Kidney tubule cell (primary cell): ENCODE measurements at places on chromosomes 16 and 17.
A peak's percentile ranks its signal among the peaks of the same experiment; 100 is the strongest.

DNA sequence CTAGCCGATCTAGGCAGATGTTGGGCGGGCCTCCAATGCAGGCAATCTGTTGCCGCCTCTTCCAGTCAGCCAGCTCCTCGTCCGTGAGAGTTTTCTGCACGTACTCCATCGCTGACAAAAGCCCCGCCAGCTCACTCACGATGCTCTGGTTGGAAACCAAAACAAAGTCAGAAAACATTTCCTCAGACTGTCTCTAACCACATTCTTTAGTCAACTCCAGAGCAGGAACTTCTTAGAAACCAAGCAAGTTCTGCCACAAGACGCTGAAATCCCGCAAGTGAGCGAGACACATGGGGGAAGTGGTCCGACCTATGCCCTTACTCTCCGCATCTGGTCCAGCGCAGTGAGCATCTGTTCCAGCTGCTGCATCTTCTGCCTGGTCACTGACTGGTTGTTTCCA lies 49.1 kb downstream of the STAT5A start:
- DNase-seq: no peak

- DNase-seq: no peak
Observed at GRCh38 chr16:87443964-87444363, 48.9 kb downstream of the ZCCHC14 start.

- DNase-seq: no peak
Observed at GRCh38 chr17:32916134-32916533, 11.8 kb upstream of the TMEM98 start.

DNA sequence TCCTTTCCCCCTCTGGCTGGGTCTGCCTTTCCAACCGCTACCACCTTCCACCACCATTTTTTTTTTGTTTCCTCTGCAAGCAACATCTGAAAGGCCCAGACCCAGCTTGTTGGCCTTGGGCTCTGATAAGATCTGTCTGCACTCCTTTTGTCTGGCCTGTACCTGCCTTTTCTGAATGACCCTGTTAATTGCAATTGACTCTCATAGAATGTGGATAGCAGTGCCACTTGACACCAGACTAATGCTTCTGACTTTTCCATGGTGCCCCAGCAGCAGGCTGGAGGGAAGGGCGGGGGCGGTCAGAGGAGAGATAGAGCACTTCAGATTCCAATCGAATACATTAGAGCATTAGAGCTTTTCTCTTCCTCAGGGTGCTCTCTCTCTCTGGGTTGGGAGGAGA lies 538.9 kb downstream of the WWOX start:
- no peak for DNase-seq

- no peak for DNase-seq
Observed at GRCh38 chr17:83200231-83200699, 120.9 kb downstream of the METRNL start.

- no peak for DNase-seq
Observed at GRCh38 chr16:57890752-57891111, 80.2 kb downstream of the CNGB1 start.

- DNase-seq: no peak
Observed at GRCh38 chr16:67780847-67781564, 25.4 kb downstream of the RANBP10 start.

DNA sequence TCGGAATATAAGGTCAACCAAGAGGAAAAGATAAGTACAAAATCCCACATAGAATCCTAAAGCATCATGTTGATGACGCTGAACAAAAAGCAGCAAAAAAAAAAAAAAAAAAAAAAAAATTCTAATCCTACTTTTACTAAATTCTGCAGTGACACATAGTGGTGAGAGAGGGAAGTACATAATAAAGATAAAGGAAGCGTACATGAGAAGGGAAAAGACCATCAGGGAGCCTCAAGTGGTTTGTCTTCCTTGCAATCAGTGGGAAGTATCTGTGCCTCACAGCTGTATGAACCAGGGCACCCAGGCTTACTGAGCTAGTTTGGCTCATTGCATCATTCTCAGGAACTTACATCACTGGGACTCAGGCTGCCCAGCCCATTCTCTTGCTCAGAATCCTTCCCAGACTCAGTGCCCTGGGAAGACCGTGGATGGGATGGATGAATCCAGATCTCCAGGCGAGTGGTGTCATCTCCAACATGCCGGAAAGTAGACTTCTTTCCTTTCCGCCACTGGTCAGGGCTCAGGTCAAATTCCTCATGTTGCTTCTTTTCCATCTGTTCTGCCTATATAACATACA lies 21.2 kb downstream of the SMG6 start:
- DNase-seq: peak; percentile 63

GRCh38 chr16:2830355-2830695 lies 222 bp downstream of the ZG16B start:
- DNase-seq: no peak

DNA sequence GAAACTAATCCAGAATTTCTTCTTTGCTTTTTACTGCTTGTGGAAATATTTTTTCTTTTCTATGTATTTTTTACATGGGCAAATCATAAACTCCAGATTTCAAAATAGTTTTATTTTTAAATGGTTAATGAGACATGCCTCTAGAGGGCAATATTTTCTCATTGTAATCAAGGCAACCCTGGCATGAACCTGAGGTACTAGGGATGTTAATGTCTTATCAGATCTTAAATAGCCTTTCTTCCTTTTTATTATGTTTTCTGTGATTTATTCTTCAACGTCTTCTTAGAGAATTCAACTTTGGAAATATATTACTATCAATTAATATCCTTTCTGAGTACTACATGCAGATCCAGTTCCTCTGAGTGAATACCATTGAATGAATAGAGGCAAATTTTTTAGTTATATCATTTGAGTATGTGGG lies 324.7 kb downstream of the BCAS3 start:
- peak; percentile 53 for DNase-seq

- DNase-seq: peak; percentile 45
Observed at GRCh38 chr16:84115919-84116719, 623 bp downstream of the MBTPS1 start.

DNA sequence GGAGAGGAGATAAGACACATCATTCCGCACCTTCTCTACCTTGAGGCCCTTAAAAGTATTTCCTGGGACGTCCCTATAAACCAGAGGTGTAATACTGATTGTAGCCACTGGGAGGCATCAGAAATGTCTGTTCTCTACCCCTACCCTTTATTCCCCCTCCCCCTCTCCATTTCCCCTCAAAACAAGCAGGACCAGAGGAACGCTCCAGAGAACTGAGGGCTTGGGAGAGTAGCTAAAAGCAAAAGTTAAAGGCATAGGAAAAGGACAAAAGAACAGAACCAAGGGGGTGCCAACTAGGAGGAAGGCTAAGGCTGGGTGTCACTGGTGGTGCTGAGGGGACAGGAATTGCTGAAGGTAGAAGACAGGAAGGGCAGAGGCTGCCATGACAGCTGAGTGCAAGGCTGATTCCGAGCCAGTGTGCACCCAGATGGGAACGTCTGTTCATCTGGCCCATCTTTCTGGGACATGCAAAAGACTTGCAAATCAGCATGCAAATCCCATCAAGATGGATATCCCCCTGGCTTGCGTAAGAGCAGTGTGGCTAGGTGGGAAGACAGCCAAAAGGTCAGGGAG lies 6.7 kb downstream of the CAMTA2 start:
- peak; percentile 44 for DNase-seq

DNA sequence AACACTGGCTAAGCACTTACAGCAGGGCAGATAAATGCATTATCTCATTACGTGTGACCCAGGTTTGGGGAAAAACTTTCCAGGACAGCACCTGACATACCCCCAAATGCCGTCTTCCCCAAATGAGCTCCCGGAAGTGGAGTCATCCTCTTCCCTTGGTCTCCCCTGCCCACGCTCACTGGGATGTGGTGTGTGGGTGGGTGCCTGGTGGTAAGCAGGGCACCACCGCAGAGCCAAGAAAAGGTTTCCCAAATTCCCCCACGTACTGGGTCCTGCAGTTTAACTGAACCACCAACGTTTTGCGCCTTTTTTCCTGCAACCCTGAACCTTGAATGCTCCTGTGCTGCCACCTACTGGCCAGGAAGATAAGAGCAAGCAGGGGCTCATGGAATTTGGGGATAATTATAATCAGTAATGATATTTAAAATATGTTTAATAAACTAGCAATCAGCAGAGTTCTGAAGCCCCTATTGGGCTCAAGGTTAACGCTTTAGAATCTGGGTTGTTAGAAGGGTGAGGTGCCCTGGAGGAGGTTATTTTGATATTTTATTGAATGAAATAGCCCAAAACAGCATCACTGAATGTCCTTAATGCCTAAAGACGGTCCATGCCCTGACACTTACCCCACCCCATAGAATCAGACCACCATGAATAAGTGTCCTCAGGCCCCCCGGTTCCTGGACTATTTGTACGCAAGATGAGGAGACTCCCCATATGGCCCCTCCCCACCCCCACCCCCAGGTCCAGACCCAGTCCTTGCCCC lies 8.0 kb downstream of the SPPL2C start:
- peak; percentile 52 for DNase-seq

DNA sequence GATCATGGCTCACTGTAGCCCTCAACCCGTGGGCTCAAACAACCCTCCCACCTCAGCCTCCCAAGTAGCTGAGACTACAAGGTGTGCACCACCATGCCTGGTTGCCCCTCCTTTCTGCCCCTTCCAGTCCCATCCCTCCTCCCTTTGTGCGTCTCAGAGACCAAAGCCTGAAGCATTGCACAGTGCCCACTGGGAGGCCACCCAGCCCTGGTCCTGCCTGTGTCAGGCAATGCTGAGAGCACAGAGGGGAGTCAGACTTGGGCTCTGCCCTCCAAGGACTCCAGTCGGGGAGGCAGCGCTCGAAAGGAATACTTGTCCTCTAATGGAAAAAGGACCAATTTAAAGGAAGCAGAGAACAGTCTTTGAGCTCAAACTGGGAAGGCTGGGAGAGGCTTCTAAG lies 20.4 kb downstream of the RAI1 start:
- DNase-seq: no peak

- DNase-seq: peak; percentile 76
Observed at GRCh38 chr16:2194852-2195321, 1.5 kb downstream of the CASKIN1 start.

GRCh38 chr16:46817961-46818360 lies 13.0 kb downstream of the C16orf87 start:
- no peak for DNase-seq

GRCh38 chr16:629833-630248 lies 944 bp upstream of the WFIKKN1 start:
- DNase-seq: no peak

GRCh38 chr16:55628306-55628968 lies 27.4 kb upstream of the SLC6A2 start:
- no peak for DNase-seq

GRCh38 chr16:89187032-89187769 lies 13.1 kb downstream of the SLC22A31 start:
- DNase-seq: peak; percentile 13
